ENCODE measurements at places on chromosomes 16 and 17. TPM values are rescaled to one million over a fixed set of nuclear protein-coding genes. Genes with fewer than 3 reads are reported as not detected.

DNA sequence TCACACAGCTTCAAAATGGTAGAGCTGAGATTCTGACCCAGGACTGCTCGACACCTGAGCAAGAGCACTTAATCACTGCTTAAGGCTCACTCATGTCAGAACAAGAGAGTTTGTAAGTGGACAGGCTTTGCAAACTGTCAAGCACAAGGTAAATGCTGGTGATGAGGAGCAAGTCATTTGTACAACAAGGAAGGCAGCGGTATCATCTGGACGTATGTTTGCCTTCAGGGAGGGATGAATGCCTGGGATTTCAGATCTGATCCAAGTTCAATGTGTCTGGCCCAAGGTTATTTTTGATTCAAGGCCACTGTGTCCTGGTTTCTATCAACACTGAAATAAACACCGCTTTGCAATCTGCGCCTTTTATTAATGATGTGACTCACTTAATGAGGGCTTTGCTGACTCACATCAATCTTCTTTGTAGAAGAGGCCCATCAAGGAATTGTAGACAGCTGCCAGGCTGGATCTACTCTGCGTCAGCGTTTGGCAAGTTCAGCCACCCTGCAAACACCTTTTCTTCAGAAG is 174.4 kb upstream of the HS3ST3A1 start:
- DNase-seq, result no peak

- DNase-seq, result no peak
Observed at GRCh38 chr16:2149630-2150417, 1.4 kb downstream of the RAB26 start.

- no peak for DNase-seq
Observed at GRCh38 chr17:17553217-17554195, 38.0 kb downstream of the PEMT start.

Gene DDX42
- 61.3 TPM for total RNA-seq

Gene CDH8
- total RNA-seq, result not detected

Gene CTDNEP1
- 25.9 TPM for total RNA-seq

All from dermis microvascular lymphatic vessel endothelial cell (primary cell).